ENCODE measurements at places on chromosomes 6 and 20.

GRCh38 chr20:18904192-18904591 lies 90.6 kb downstream of the SCP2D1 start:
- no peak for DNase-seq

DNA sequence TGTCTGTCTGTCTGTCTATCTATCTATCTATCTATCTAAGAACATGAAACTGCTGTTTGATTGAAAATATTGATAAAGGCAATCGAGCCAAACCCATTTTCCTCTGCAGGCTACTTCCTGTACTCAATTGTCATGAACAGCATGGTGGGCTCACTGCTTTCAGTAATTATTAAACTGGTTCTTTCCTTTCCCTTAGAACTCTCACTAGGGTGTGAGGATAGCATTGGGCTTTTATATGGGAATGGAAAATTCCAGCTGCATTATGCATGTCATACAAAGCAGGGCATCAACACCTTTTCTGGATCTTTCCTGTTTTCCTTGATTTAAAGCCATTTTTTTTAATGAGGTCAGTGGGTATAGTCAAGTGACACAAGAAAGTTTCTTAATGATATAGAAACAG lies 161.0 kb upstream of the SYNCRIP start:
- no peak for DNase-seq

GRCh38 chr20:63955281-63955826 lies 862 bp downstream of the UCKL1 start:
- no peak for DNase-seq

DNA sequence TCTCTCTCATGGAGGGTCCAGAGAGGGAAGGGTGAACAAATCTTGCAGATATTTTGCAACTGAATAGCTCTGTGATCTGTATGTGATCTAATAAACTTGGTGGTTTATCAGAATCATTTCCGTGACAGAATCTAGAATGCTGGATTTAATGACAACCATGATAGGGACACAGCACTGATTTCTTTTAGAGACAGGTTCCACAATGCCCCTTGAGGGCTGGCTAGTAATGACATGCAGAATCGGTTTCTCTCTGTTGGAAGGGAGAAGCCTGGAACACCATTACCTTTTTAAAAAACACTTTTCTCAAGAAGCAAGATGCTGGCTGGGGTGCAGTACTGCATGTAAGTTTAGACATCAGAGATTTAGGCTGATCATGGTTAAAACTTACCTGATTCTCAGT lies 313.4 kb downstream of the CDH26 start:
- no peak for DNase-seq

GRCh38 chr6:42250274-42250931 lies 32.7 kb upstream of the MRPS10 start:
- no peak for DNase-seq

DNA sequence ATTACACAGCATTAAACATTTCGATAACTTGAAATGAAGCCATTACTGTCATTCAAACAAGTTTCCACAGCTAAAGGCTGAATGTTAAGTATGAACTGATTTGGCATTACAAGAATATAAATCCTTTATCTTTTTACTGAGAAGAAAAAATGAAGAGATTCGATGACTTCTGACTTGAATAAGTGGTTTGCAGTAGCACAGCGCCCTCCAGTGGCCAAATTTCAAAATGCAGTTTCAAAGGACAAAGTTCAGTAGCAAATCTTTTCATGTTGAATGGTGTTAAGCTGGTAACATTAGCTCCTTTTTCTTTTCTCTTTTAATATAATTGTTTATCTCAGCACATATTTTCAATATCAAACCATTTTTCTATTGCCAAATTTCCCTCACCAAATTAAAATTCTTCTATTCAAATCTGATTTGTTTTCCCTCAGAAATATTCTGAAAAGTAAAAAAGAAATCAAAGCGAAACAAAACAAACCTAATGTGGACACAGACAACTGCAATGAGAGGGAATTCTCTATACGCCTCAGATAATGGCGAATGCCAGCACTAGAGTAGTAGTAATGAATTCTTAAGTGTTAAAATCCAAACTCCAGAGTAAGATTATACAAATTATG lies 145.7 kb downstream of the BTBD9 start:
- peak; percentile 59 for DNase-seq

GRCh38 chr6:13593720-13594119 lies 19.3 kb downstream of the SIRT5 start:
- no peak for DNase-seq

DNA sequence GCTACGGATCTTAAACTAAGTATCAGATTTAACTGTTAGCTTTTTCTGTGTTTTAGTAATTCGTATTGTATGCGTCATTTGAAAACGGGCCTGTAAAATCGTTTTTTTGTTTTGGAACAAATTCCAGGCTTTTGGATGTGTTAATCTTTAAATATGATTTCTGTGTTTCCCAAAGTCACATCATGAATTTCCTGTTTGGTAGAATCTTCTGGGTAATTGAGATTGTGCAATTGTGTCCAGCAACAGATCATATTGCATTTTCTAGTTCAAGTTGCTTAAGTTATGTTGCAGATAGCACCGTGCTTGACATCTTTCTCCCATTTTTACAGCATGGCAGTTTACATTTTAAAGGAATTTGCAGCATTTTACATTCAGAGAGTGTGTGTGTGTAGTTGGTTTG lies 1.9 kb downstream of the MAPK14 start:
- DNase-seq: no peak

- DNase-seq: no peak
Observed at GRCh38 chr6:159832946-159833345, 32.9 kb downstream of the PNLDC1 start.

- no peak for DNase-seq
Observed at GRCh38 chr20:51299413-51299812, 243.1 kb downstream of the NFATC2 start.

GRCh38 chr6:149129371-149130077 lies 188.0 kb upstream of the TAB2 start:
- no peak for DNase-seq

- DNase-seq: no peak
Observed at GRCh38 chr6:148508401-148509041, 165.9 kb downstream of the SASH1 start.

DNA sequence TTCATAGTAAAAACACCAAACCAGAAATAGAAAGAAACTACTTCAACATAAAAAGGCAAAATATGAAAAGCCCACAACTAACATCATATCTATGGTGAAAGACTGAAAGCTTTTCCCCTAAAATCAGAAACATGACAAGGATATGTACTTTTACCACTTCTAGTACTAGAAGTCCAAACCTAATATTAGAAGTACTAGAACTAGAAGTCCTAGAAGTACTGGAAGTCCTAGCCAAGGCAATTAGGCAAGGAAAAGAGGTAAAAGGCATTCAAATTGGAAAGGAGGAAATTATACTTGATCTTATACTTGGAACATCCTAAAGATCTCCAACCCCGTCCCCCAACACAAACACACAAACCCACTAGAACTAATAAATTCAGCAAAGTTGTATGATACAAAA lies 74.9 kb downstream of the TASP1 start:
- no peak for DNase-seq

DNA sequence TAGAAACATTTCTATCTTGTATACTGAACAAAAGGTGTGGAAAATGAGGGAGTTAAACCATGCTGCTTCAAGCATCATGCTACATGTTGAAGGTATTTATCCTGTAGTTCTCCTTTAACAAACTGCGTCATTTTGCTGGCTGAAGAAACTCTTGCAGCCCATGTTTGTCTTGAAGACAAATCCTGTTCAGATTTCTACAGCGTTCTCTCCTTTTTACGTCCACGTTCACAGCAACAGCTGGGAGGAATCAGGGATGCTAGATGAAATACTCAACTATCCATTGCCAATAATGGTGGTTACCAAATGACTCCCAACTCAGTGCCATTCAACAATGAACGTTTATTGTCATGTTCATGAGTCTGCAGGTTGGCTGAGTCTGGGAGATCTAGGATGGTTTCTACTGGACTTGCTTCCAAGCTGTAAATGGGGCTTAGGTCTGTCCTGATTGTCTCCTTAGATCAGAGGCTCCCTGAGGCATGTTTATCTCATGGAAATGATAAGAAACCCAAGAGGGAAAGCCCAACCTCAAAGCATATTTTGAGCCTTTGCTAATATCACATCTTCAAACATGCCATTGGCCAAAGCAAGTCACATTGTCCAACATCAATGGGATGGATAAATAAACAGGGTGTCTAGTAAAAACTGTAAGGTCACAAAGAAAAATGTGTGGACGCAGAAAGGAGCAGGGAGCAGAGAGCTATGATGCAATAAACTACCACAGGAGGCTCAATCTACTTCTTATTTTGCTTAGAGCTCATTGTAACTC lies 2.7 kb upstream of the PLCB1 start:
- DNase-seq: no peak

DNA sequence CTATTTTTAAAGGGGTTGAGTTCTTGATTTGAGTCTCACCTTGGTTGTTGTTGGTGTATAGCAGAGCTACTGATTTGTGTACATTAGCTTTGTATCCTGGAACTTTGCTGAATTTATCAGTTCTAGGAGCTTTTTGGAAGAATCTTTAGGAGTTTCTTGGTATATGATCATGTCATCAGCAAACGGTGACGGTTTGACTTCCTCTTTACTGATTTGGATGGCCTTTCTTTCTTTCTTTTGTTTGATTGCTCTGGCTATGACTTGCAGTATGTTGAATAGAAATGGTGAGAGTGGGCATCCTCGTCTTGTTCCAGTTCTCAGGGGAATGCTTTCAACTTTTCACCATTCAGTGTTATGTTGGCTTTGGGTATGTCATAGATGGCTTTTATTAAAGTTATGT lies 64.0 kb downstream of the CDYL start:
- no peak for DNase-seq

DNA sequence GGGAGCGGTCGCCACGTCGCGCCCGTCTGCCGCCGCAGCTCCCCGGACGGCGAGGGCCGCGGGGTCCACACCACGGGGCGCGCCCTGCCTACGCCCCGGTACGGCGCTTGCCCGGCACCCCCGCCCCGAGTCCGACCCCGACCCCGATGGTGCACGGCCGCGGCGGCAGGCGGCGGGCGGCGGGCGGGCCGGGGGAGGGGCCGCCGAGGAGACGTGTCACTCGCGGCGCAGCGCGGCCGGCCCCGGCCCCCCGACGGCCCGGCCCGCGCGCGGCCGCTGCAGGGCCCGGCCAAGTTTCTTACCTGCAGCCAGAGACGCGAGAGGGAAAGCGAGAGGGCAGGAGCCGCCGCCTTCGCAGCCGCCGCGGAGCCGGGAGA lies 328 bp downstream of the RRBP1 start:
- no peak for DNase-seq

DNA sequence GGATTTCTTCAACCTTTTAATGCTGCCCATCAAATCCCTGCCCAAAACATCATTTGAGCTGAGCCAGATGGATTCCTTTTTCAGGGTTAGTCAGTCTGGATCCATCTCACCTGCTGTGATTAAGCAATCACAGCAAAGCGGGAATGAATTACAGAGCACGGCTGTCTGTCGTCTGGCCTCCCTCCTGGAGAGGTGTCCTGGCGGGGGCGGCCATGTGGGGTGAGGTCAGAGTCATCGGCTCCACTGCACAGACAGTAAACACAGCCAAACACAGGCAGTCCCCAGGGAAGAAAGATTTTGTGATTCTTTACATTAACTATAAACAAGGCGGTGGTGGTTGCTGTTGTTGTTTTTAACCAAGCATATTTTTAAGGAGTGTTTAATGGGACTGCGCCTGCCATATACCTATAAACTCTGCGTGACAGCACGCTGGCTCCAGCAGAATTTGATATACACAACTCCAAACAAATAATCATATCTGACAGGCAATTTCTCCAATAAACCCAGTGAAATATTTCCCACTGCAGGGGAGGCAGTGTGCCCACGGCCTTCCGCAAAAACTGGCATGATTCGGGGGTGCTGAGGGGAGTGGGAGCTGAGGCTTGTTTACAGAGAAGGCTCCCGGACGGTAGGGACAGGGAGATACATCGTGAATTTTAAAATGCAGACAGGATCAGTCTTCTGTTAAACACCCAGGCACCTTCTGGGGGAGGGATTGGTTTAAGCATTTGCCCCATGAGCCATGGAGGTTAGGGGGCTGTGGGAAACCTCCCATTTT lies 232.0 kb upstream of the PMEPA1 start:
- DNase-seq: no peak

GRCh38 chr6:52538252-52538900 lies 38.5 kb downstream of the TRAM2 start:
- no peak for DNase-seq

DNA sequence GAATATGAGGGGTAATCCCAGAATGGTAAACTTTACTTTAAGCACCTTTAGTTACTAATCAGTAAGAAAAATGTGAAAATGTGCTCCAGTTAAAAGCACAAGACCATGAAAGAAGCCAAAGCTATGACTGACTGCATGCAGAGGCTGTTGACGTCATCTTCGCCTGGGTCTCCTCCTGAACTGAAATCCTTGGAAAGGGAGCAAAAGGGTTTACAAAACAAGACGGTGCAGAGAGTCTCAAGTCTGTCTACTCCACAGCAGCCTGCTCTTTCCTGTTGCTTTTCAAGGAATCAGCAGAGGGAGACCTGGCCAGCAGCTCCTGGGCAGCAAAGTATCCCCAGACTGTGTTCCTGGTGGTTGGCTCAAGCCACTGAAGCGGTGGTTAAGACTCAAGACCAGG lies 10.2 kb downstream of the FKBP1A start:
- no peak for DNase-seq

DNA sequence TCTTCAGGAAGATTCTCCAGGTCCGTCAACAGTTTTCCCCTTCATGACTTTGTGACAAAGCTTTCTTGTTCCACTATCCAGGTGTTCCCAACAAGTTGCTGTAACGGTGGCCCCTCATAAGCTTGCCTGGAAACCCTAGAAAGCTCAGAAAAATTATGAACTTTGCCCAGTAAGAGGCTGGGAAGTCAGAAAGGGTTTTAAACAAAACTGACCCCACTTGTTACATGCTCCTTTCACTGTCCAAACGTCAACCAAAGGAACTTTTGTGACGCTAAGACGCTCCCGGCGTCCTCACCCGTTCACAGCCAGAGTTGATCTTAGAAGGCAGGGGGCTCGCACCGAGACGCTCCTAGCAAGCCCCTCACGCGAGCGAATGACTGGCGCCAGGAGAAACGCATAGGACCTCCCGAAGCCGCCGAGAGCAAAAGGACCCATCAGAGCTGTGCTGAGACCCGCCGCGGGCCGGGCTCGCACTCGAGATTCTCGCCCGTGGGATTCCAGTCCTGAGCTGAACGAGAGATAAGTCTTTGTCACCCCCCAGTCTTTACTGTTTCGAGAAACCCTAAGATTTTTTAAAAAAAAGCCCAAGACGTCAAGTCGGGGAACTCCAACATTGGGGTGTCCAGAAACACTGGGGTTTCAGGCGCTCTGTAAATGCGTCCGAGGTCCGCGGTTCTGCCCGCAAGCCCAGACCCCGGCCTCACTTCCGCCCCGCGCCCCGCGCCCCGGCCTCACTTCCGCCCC lies 544 bp upstream of the ACAT2 start:
- DNase-seq: no peak

GRCh38 chr6:32867022-32867477 lies 13.1 kb downstream of the PSMB9 start:
- DNase-seq: no peak

GRCh38 chr20:17925141-17925939 lies 43.3 kb downstream of the SNX5 start:
- no peak for DNase-seq
